Renal cortex interstitium (tissue), 15 donors: ENCODE measurements at places on chromosomes 11 and 22. TPM values are rescaled to one million over a fixed set of nuclear protein-coding genes. Genes with fewer than 3 reads are reported as not detected.

The C22orf31 gene
- polyA plus RNA-seq, result 1.8 TPM

The CDC42EP1 gene
- 33.3 TPM for polyA plus RNA-seq

The CST6 gene
- not detected for polyA plus RNA-seq

GRCh38 chr11:82932564-82932963 lies 31.0 kb downstream of the DDIAS start:
- DNase-seq, result no peak

- no peak for DNase-seq
Measured at GRCh38 chr11:8309862-8310261, 46.2 kb upstream of the LMO1 start.

GRCh38 chr11:16114431-16114830 lies 241.9 kb downstream of the SOX6 start:
- DNase-seq, result no peak

- DNase-seq, result no peak
Measured at GRCh38 chr22:17884893-17885292, 110.6 kb upstream of the BID start.

DNA sequence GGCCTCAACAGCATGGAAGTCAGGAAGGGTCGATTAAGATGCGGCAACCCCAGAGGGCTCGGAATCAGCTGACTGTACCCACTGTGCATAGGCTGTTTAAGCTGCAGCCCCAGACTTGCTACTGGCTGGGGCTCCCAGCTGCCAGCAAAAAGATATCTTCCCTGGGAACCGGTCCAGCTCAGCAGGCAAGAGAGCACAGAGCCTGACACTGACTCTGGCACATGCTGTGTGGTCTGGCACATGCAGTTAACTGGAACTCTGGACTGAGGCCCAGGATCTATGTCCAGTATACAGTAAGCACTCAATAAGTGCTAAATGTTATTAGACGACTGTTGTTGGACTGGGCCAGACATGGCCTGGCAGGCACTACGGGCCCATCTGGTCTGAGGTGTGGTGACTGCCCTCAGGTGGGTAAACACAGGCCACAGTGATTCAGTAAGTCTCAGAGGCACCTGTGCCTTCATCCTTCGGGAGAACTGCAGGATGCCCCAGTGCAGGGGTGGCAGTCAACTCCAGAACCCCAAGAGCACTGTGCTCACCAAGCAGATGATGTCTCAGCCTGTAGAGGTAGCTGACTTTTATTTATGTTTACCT lies 87.6 kb downstream of the LARGE1 start:
- DNase-seq, result no peak

- DNase-seq, result no peak
Measured at GRCh38 chr11:130409594-130410388, 18.6 kb downstream of the ADAMTS8 start.

DNA sequence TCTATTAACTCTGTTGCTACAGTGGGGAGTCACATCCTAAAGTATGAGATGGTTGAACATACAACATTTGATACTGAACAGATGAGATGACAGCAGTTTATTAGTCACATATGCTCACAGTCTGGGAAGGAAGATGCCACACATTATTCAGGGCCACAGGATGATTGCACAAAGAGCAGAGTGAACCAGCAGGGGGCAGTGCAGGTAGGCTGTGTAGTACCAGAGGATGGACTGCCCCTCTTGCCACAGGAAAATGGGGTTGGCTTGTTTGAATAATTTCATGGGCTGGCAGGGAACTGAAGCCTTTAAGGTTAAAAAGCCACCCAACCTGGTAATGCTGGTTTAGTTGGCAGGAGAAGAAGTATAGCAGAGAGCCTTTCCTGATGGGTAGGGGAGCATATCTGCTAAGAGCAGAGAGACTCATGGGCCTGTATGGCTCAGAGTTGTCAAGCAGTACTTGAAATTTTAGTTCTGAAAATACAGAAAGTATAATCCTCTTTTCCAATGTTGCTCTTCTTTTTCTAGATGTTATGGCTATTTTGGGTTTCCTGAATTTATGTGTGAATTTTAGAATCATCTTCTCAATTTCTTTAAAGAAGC lies 180.4 kb upstream of the B3GAT1 start:
- no peak for DNase-seq

- no peak for DNase-seq
Measured at GRCh38 chr11:11122749-11123148, 230.3 kb downstream of the CSNK2A3 start.

DNA sequence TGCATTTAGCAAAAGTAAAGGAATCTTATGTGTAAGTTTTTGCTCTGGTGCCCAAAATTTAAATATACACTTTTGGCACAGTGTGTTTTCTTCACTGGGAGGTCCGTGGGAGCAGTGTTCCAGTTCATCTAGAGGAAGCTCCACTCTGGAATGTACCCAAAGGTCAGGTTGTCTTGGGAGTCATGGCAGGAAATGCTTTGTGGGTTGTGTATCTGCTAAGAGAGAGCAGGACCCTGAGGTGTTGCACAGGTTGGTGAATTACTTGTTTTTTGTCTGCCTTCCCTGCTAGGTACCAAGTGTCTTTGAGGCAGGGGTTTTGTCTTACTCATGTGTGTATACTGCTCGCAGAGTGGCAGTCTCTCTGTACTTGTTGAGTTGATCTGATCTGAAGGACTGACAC lies 37.3 kb downstream of the DIXDC1 start:
- no peak for DNase-seq

DNA sequence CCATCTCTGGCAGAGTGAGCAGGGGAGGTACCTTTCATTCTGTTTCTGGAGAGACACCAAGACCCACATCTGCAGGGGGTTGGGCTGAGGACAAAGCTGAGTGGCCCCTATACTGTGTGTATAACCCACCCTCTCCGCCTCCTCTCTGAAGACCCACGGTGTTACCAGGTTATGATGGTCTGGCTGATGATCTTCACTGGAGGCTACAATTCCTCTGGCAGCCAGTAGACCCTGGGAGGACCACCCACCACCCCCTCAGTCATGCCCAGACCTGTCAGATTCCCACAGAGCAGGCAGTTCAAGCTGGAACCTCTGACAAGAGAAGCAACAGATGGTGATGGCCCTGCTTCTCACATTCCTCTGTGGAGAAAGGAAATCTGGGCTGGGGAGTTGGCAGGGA lies 11.4 kb upstream of the KCNJ1 start:
- no peak for DNase-seq

The OR5B12 gene
- not detected for polyA plus RNA-seq

The MS4A6E gene
- polyA plus RNA-seq, result not detected

DNA sequence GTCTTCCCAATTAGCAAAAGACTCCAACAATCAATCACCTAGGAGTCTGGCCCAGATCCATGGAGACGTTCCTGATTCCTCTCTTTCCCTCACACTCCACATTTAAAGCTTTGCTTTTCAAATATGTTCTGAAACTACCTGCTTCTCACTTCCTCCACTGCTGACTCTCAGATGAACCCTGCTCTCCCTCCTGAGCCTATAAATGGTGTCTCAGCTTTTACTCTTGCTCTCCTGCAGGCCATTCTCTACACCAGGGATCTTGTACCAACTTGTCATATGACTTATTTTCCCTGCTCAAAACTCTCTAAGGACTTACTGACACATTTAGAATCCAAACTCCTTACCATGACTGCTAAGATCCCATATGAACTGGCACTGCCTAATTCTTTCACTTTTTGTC lies 138.4 kb upstream of the DDI1 start:
- DNase-seq, result no peak

The LRRC4C gene
- polyA plus RNA-seq, result 13.0 TPM

The ACTN3 gene
- polyA plus RNA-seq, result 0.56 TPM

GRCh38 chr11:29676993-29677392 lies 339.8 kb downstream of the KCNA4 start:
- no peak for DNase-seq

DNA sequence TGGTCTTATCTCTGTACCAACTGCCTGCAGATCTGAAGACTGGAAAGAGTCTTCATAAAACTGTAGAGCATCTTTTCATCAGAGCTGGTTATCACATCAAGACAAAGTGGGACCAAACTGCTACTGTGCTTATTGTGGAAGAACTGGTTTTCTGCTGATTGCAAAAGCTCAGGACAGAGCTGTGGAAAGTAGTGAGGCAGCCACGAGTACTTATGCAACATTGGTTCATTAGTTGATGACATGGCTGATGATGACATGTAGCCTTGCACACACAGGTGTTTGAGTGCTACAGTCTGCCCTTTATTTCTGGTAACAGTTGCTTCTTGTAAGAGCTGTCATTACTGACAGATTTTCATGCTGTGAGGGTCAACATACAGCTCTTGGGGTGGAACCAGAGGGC lies 185.4 kb upstream of the GUCY1A2 start:
- no peak for DNase-seq

GRCh38 chr22:34475886-34476285 lies 555.6 kb upstream of the LARGE1 start:
- no peak for DNase-seq
